NCI-H446 (cell line): ENCODE measurements at places on chromosomes 7 and 10.

DNA sequence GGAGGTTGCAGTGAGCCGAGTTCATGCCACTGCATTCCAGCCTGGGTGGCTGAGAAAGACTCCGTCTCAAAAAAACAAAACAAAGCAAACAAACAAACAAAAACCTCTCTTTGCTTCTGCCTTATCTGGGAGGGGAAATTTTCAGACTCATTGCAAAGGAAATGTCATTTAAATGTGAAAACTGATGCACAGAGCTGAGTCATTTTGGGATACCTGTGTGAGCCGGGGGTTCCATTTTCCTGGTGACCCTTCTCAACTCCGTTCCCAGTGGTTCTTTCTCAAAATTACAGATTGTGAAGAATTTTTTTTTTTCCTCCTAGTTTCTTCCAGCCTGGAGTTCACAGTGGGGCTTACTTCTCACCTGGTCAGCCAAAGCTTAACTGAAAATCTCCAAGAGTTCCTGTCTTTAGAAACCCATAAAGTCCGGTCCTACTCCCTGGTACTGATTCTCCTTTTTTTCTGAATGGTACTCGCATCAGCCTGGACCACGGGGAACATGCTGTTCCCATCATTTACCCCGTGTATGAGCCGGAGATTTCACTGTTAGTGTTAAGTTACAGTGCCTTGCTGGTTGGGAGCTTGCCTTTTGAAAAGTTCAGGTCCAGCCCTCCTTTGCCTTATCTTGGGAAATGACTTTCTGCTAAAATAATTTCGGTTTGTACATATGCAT is 56.9 kb downstream of the RBM20 start:
- no peak for DNase-seq

- DNase-seq = no peak
Observed at GRCh38 chr10:52313256-52313932, 687 bp upstream of the DKK1 start.

GRCh38 chr10:99769706-99770105 is 12.7 kb upstream of the ABCC2 start:
- no peak for DNase-seq

- DNase-seq = no peak
Observed at GRCh38 chr10:44352316-44353127, 32.4 kb downstream of the CXCL12 start.

GRCh38 chr10:57035310-57035709 is 674.3 kb upstream of the ZWINT start:
- no peak for DNase-seq

- DNase-seq = no peak
Observed at GRCh38 chr10:120075349-120075748, 182.8 kb downstream of the SEC23IP start.
